Fibroblast of upper back skin (primary cell): ENCODE measurements at places on chromosomes 11 and 22.

- no peak for DNase-seq
These were observed 120.5 kb downstream of the CACNA1I start for GRCh38 chr22:39690881-39691605.

- no peak for DNase-seq
These were observed 65.2 kb upstream of the NECTIN1 start for GRCh38 chr11:119794141-119794665.

GRCh38 chr11:118283756-118284350 is 19.8 kb upstream of the MPZL2 start:
- no peak for DNase-seq

DNA sequence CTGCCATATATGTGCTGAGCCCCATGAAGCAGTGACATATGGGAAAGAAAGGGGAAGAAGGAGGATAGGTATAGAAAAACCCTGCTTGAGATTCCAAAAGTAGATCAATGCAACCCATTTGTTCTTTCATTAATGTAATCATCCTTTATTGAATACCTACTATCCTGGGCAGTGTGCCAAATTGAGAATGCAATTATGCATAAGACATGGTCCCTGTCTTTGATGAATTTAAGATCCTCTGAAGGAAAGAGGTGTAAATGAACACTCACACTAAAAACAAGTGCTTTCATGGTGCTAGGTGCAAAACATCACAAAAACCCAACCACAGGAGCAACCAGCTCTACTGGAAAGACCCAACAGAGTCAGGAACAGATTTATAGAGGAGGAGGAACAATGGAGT is 29.7 kb downstream of the FLI1 start:
- DNase-seq, result no peak

DNA sequence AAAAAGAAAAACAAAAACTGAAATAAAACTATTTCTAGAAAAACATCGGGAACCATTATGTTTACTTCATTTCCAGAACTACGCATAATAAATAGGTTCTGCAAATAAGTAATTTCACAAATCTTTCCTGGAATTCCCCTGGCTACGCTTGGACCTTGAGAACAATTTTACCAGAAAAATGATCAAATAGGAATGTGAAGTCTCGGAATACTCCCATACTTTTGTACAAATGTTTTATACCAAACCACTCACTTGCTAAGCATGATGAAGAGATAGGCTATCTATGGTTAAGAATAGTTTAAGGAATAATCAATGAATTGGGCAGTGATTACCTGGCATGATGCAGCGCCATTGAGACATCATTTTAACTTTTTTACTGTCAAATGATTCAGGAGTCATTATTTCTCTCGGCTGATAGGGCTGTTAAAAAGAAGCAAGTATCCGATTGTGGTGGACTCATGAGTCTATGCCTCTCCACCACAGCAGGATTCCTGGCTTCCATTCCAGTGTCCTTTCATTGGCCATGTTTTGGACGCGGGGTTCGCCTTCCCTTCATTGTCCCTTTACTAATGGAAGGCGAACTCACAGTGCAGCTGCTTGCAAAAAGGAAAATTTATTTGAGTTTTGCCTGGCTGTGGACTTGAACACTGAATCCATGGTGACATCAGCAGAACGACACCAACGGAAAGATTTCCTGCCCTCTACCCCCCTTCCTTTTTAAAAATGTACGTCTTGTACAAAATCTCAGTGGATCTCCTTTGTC is 39.9 kb upstream of the BLID start:
- DNase-seq, result no peak

DNA sequence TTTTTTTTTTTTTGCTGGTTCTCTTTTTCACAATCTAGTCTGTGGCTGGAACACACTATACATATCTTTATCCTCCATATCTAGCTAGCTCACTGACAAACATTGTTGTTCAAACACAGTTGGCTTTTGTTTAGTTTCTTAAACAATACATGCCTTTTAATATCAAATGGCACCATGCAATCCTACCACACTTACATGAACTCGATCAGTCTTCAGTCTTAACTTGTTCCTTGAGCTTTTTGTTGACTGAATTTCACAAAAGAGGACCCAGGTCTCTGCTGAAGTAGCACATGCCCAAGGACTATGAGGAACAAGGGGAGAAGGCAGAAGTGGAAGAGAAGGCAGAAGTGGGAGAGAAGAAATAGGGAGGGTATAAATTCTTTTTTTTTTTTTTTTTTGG is 25.5 kb downstream of the TMEM123 start:
- DNase-seq, result no peak

DNA sequence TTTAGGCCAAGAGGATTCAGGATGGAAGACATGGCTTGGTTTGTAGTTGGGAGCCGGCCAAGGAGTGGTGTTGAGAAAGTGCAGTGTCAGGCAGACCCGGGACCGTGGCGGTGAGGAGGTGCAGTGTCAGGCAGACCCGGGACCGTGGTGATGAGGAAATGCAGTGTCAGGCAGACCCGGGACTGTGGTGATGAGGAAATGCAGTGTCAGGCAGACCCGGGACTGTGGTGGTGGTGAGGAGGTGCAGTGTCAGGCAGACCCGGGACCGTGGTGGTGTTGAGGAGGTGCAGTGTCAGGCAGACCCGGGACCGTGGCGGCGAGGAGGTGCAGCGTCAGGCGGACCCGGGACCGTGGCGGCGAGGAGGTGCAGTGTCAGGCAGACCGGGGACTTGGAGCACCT is 59.7 kb downstream of the LRP5 start:
- no peak for DNase-seq

GRCh38 chr11:45879803-45880686 is 5.4 kb upstream of the MAPK8IP1 start:
- DNase-seq, result peak; percentile 22

GRCh38 chr22:27625769-27626674 is 175.5 kb downstream of the MN1 start:
- no peak for DNase-seq

DNA sequence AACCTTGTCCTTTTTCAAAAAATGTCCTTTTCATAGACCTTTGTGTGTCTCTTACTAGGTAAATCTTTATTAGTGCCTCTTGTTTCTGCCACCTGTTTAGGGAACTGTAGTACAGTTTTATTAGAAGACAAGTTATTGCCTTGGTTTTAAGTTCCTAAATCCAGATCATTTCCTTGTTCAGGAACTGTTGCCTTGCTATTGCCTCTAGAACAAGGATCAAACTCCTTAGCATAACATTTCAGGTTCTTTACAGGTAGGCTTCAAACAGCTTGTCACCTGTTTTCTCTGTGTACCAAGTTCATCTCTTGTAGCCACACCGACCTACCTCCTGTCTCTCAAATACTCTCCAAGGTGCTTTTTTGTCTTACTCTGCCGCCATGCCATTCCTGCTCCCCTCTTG is 75.2 kb downstream of the MTMR3 start:
- DNase-seq, result no peak

- peak; percentile 70 for DNase-seq
These were observed 93.2 kb downstream of the LDLRAD3 start for GRCh38 chr11:36037031-36037430.

- DNase-seq, result no peak
These were observed 19.4 kb upstream of the LRRC55 start for GRCh38 chr11:57162179-57162898.

DNA sequence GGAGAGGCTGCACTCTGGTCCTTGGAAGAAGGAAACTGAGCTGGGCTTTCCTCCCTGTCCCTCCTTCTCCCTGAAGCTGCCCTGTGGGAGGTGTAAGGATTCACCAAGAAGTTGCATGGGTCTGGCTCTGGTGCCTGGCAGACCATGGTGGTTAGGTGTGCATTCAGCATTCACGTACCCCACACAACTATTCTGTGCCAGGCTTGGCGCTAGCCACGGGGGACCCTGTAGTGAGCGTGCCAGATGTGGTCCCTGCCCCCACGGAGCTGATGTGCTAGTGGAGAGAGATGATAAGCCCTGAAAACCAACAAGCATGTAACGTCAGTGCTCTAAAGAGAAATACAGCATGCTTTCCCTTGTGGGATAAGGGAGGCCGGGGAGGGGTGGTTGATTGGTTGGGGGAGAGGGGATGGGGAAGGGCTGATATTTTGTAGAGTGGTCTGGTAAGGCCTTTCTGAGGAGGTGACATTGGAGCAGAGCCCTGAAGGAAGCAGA is 48.9 kb downstream of the CD82 start:
- DNase-seq, result no peak

DNA sequence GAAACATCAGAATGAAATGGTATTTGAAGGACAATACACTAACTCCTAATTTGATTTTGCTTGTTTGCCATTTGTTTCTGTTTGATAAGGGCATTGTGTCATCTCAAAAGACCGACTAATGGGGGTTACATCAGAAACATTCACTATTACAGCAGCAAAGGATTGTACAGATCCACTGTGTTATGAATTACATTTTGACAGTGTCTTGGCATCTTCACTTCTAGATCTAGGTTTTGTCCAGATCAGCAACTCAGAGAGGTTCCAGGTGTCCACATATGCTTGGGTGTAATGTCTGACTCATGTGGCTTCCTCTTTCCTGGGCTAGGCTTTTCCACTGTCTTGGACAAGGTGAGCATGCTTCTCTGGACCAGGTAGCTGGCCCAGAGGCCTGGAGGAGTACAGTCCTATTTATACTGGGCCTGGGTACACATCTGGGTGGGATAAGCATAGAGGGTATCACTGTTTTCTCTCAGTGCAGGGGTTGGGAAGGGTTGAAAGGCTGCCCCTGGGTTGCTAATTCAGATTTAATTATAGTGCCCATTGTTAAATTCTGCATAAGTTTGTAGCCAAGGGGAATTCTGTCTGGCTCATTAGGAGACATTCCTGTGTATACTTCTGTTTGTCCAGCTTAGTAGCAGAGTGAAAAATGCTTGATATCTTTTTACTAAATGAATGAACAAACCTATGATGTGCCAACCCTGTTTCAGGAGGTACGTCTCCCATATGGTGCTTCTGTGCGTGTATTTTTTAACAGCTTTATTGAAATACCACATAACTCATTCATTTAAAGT is 23.8 kb downstream of the DDI1 start:
- DNase-seq, result peak; percentile 28

GRCh38 chr22:48241658-48242057 is 1479.2 kb downstream of the TBC1D22A start:
- DNase-seq, result no peak

- no peak for DNase-seq
These were observed 2.3 kb upstream of the CRY2 start for GRCh38 chr11:45844822-45845578.

DNA sequence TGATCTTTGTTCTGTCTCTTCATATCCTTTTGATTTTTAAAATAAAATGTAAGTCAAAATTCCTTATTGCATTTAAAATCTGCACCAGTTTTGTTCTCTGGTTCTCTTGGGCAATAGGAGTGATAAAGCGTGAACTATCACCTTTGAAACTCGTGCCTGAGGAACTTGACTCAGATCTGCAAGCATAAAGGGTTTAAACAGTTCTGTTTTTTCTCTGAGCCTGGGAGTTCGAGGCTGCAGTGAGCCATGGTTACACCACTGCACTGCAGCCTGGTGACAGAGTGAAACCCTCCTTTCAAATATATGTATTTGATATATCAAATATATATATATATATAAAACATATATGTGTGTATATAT is 38.9 kb upstream of the CLMP start:
- no peak for DNase-seq

GRCh38 chr11:113971506-113972195 is 3.3 kb upstream of the HTR3A start:
- no peak for DNase-seq

DNA sequence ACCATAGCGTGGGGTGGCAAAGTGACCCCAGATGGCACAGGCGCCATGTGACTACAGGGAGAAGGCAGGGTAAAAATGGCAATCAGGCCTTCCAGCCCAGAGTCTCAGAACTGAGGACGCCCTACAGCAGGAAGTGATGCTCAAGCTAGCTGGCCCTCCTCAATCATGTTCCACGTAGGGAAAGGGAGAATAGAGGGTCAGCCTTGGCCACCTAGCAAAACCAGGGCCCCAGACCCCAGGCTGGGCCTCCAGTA is 978 bp upstream of the ANKRD13D start:
- DNase-seq, result no peak

DNA sequence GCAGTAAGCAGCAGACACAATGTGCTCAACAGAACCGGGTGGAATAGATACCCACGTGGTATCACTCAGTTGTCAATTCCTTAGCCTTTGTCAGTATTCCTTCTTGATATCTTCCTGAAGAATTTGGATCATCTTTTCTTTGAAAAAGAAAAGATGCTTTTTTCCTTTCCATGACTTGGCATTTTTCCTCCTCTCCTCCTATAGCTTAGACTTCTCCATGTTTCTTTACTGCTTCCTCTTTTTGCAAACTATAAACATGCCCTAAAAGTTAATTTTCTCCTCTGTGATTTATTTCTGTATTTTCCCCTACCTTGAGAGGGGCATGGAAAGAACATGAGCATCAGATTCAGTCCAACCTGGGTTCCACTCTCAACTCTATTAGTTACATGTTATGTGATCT is 11.7 kb downstream of the CBLIF start:
- no peak for DNase-seq

- DNase-seq, result no peak
These were observed 14.0 kb upstream of the ARHGAP8 start for GRCh38 chr22:44738347-44738715.

- no peak for DNase-seq
These were observed 10.5 kb downstream of the OR5D16 start for GRCh38 chr11:55849037-55849436.

DNA sequence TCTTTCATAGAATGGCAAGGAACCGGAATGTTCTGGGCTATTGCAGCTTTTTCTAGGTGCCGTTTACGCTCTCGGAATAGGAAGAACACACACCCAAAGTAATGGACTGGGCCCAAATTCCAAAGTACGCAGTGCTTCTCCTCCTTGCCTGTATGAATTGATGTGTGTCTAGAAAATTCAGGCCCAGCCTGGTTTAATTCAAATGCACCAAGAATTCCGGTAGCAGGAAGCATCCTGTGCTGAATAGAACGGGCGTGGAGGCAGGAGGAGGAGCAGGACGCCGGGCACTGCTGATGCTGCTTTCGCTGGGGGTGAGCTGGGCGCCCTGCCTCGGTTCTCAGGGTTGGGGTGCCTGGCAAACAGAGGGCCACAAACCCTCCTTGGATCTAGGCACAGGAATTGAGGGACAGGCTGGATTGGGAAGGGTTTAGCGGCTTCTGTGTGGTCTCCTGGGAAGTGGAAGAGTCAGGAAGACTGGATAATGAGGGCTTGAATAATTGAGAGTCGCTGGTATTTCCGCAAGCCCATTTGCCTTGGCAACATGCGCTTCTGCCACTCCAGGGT is 2.0 kb downstream of the PARVB start:
- DNase-seq, result no peak

DNA sequence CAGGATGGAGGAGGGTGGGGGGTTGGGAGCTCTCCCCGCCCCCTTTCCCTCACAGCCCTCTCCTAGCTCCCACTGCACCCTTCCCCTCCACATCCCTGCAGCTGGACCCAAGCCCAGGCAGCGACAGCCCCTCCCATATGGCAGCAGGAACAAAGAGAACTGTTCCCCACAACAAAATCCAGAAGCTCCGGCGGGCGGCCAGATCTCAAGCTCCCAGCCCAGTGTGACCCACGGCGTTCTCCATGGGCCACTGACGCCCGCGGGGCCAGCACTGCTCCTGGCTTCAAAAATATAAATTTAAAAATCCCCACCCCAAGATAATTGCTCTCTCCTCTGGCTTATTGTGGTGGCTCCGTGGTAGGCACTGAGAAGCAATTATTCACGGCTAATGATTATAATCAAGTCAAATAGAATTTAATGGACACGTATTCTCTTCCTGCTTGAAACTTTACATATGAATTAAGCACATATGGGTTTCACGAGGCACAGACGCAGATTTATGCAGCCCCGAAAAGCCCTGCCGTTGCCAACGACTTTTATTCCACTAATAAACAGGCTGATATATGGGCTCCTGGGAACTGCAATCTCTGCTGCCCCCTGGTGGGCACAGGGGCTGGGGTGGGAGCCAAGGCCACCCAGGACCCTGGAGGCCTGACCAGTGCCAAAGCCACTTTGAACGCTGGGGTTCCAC is 17.5 kb downstream of the MACROD1 start:
- DNase-seq, result peak; percentile 78
